Activated effector memory CD4-positive, alpha-beta T cell treated with anti-CD3 and anti-CD28 coated beads, Interleukin-2, amount 50 U/mL, for 16 hours (primary cell): ENCODE measurements at places on chromosomes 3 and 15.

- no peak for DNase-seq
Measured at GRCh38 chr15:93209690-93210445, 120.9 kb upstream of the RGMA start.

DNA sequence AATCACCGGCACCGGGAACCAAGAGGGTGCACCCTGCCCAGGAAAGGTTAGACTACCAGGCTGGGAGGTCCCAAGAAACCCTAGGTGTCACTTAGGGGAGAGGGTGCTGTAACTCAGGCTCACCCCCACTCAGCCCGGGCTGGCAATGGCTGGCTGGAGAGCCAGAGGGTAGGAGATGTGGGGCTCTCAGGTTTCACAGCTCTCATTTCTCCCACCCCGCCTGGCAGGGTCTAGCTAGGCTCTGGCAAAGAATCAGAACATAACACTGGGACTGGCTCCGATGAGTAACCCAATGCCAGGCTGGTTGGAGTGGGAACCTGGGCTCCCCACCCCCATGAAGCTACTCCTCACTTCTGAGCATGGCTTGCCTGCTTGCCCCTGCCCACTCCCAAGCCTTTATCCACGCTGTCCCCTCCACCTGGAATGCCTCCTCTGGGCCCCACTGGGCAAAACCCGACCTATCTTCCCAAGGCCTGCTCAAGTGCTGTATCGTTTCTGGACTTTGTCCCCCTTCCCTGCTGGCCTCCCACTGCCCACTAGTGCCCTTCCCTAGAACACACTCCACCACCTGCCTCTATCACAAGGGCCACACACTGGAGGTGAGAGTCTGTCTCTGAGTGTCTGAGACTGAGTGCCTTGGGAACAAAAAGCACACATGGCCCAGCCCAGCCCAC is 2.0 kb downstream of the CIB2 start:
- DNase-seq, result no peak

DNA sequence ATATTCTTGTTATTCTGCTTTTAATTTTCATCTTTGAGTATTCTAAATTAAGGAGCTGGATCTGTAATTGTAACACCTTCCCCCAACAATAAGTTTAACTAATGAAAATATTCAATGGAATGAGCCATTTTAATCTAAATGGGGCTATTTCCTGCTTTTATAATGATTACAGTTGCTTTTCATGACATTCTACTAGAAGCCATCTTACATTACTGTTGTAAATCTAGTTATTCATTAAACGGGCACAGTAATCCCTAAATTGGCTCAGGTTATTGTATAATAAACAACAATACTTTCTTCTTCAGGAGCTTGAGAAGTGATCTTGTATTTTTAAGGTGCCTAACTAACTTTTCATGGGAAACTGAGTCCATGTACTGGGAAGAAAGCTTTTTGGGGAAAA is 8.5 kb downstream of the FLNB start:
- no peak for DNase-seq

DNA sequence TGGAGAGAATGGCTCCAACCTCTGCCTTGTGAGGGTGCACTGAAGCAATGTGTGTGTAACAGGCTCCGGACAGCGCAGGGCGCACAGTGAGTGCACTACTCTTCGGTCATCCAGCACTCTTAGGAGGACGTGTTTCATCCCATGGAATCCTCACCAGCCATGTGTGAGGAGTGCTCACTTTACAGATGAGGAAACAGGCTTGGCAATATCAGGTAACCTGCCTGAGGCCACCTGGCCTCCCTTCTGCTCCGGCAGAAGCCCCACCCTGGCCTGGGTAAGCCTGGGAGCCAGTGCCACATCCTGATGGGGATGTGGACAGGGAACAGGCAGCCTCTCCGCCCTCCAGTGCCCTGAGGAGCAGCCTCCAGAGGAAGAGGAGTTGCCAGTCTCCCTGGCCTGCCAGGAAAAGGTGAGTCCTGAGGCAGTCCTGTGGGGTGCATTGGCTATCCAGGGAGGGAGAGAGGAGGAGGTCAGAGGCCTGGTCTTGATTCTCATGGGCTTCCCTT is 39.4 kb upstream of the LIMD1 start:
- DNase-seq, result no peak
